ENCODE measurements at places on chromosomes 3 and 15. TPM values are rescaled to one million over a fixed set of nuclear protein-coding genes. Genes with fewer than 3 reads are reported as not detected.

DNA sequence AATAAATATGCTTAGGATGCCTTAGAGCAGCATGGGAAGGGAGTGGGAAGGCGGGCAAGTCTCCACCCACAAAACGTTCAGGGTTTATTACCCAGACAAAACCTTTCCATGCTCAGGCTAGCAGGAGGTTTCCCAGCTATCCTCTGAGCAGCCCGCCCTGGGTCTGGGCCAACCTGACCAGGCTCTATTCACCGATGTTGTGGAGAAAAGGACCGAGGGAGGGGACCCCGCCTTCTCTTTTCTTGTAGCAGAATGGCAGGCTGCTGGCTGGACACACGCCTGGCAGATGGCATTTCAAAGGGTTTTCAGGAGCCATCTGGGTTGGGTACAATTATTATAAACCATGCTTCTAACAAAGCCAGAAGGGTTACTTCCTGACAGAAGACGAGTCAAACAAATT lies 540.9 kb downstream of the MAGI1 start:
- H3K4me3 ChIP-seq = no peak overlapping the region
- H3K27me3 ChIP-seq = no peaks in the 10 kb centered on the region
- no peak for DNase-seq
- no peak overlapping the region for H3K27ac ChIP-seq
- no peaks in the 10 kb centered on the region for H3K4me1 ChIP-seq
- H3K36me3 ChIP-seq = no peaks in the 10 kb centered on the region

DNA sequence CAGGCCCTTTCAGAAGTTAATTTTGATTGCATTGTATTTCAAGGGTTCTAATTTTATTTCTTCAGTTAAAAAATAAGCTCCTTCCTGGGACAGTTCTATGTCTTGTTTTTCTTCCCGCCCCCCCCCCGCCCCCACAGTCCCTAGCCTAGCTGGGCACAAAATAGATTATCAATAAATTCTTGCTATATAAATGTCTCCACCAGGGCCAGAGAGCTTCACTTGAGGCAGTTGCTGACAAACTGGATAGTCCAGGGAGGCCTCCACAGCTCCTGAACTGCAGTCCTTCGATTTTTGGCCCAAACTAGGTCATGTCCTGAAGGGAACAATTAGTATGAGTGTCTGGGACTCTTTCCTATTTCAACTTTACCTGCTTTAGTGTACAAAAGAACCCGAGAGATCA lies 9.9 kb upstream of the CSPG5 start:
- H3K4me3 ChIP-seq = no peak overlapping the region
- no peaks in the 10 kb centered on the region for H3K36me3 ChIP-seq
- no peak for DNase-seq
- H3K27ac ChIP-seq = no peak overlapping the region
- no peaks in the 10 kb centered on the region for H3K4me1 ChIP-seq
- H3K27me3 ChIP-seq = no peaks in the 10 kb centered on the region

DNA sequence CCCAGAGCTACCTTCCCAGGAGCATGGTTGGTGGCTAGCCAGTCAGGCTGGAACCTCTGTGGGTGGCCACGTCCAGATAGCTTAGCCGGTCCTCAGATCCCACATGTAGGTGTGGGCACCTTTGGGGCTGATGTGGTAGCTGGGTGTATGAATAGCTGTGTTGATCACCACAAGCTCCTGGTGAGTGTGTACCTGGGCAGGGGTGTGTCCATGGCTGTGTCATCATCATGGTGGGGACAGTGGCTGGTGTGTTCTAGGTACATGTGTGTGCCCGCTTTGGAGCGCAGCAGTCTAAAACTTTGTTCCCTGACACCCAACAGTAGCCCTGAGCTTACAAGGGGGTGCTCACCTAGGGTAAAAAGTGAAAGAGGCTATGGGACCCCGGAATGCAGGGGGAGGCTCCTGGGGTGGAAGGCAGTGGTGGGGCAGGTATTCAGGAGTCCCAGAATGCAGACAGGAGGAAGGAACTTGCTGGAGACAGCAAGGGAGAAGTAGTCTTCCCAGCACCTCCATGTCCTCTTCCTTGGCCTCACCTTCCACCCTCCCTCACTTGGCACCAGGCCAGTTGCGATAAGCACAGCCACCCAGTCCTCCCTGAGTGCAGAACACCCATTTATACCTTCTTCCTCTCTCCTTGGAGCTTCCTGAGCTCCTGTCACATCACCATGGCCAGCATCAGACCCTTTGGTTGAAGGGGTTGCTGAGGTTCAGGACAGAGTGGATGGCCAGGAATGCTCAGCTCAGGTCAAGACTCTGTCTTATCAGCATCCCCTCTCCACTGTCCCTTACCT lies 1.2 kb downstream of the CISH start:
- H3K27me3 ChIP-seq = no peaks in the 10 kb centered on the region
- peak overlapping the region; percentile 96 for H3K27ac ChIP-seq
- peak overlapping the region; percentile 75 for H3K4me3 ChIP-seq

Gene MYO5C
- total RNA-seq = 56.1 TPM

- H3K36me3 ChIP-seq = no peaks in the 10 kb centered on the region
- H3K4me1 ChIP-seq = no peaks in the 10 kb centered on the region
- H3K4me3 ChIP-seq = no peak overlapping the region
- H3K27ac ChIP-seq = no peak overlapping the region
- no peaks in the 10 kb centered on the region for H3K27me3 ChIP-seq
These were observed 99.6 kb upstream of the UBE2E1 start for GRCh38 chr3:23706111-23706510.

GRCh38 chr3:67030785-67031740 lies 33.0 kb downstream of the KBTBD8 start:
- no peak overlapping the region for H3K4me3 ChIP-seq
- DNase-seq = no peak
- H3K27ac ChIP-seq = no peak overlapping the region
- no peaks in the 10 kb centered on the region for H3K36me3 ChIP-seq
- no peaks in the 10 kb centered on the region for H3K4me1 ChIP-seq

- no peak overlapping the region for H3K27ac ChIP-seq
- H3K27me3 ChIP-seq = no peaks in the 10 kb centered on the region
- no peaks in the 10 kb centered on the region for H3K4me1 ChIP-seq
- DNase-seq = peak; percentile 10
- no peaks in the 10 kb centered on the region for H3K36me3 ChIP-seq
These were observed 103.6 kb upstream of the THSD4 start for GRCh38 chr15:71011503-71012155.

Gene SEMA3F
- 5.1 TPM for total RNA-seq

DNA sequence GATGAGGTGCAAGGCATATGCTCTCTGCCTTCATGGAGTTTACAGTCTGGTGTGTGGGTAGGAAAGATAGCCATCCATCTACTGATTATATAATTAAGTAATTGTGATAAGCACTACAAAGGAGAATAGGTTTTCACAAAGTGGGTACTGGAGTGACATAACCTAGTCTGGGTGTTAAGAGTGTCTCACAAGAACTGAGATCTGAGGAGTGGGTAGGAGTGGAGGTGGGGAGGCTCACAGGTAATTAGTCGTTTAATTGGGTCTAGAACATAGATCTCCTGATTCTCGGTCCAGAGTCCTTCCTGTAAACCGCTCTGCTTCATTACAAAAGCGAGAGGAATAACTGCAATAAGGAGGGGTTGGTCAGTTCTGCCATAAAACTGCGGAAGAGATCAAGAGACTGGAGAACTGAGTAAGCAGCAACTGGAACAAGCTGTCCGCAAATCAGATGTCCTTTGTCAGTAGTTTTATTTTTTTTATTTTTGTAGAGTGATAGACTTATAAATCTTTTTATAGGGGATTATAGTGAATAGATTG lies 2.2 kb downstream of the NEO1 start:
- no peaks in the 10 kb centered on the region for H3K27me3 ChIP-seq
- DNase-seq = peak; percentile 47
- H3K4me3 ChIP-seq = peak overlapping the region; percentile 98

Gene MOBP
- total RNA-seq = 5.2 TPM

- no peaks in the 10 kb centered on the region for H3K36me3 ChIP-seq
- H3K27me3 ChIP-seq = no peaks in the 10 kb centered on the region
- H3K4me1 ChIP-seq = no peaks in the 10 kb centered on the region
- DNase-seq = no peak
- no peak overlapping the region for H3K4me3 ChIP-seq
- H3K27ac ChIP-seq = no peak overlapping the region
These were observed 512 bp downstream of the IQCF5 start for GRCh38 chr3:51874889-51875288.

- H3K36me3 ChIP-seq = no peaks in the 10 kb centered on the region
- DNase-seq = no peak
- H3K27me3 ChIP-seq = no peaks in the 10 kb centered on the region
- no peak overlapping the region for H3K4me3 ChIP-seq
- no peak overlapping the region for H3K27ac ChIP-seq
- H3K4me1 ChIP-seq = no peaks in the 10 kb centered on the region
These were observed 43.1 kb downstream of the BTLA start for GRCh38 chr3:112456147-112456546.

GRCh38 chr15:68894208-68894607 lies 36.1 kb upstream of the SPESP1 start:
- DNase-seq = no peak
- no peaks in the 10 kb centered on the region for H3K36me3 ChIP-seq
- H3K4me1 ChIP-seq = no peaks in the 10 kb centered on the region

GRCh38 chr15:44535523-44536301 lies 1.2 kb upstream of the EIF3J start:
- H3K4me1 ChIP-seq = peaks cover 31% of the 10 kb centered on the region
- H3K27me3 ChIP-seq = no peaks in the 10 kb centered on the region
- H3K27ac ChIP-seq = peak overlapping the region; percentile 100
- DNase-seq = peak; percentile 32
- H3K36me3 ChIP-seq = no peaks in the 10 kb centered on the region
- H3K4me3 ChIP-seq = peak overlapping the region; percentile 78

Gene CPNE9
- not detected for total RNA-seq

DNA sequence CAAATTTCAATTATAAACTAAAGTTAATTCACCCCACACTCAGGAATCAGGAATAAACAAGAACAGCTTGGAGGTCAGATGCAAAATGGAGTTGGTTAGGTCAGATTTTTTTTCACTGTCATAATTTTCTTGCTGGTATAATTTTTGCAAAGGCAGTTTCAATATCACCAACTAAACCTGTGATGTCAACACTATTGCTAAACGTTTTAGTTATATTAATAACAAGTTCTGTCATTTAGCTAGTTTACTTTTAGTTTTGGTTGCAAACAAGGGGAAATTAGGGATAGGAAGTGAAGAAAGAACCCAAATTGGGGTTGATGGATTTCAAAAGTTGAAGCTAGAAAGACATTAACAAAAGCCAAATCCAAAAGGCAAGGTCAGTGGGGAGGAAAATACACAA lies 4.6 kb upstream of the CPB1 start:
- H3K27ac ChIP-seq = no peak overlapping the region
- H3K4me1 ChIP-seq = no peaks in the 10 kb centered on the region
- DNase-seq = no peak
- H3K27me3 ChIP-seq = no peaks in the 10 kb centered on the region
- no peak overlapping the region for H3K4me3 ChIP-seq
- no peaks in the 10 kb centered on the region for H3K36me3 ChIP-seq

DNA sequence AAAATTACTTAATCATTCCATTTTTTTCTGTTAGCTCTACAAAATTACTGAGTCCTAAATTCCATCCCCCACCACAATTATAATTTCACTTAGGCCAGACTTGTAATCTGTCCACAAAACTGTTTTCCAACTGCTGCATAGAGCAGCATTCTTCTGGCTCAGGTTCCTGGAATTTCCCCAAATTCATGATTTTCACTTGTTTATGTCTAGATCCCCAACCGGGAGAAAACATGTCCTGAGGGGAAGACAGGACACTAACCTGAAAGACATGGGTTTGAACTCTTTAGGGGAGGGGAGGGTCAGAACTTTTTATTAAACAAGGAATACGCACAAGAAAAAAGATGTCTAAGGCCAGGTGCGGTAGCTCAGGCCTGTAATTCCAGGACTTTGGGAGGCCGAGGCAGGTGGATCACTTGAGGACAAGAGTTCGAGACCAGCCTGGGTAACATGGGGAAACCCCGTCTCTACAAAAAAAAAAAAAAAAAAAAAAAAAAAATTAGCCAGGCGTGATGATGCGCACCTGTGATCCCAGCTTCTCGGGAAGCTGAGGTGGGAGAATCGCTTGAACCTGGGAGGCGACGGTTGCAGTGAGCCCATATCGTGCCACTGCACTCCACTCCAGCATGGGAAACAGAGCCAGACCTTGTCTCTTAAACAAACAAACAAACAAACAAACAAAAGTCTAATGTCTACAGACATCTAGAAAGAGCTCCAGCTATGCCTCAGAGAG lies 1.5 kb downstream of the ETFA start:
- H3K27me3 ChIP-seq = no peaks in the 10 kb centered on the region
- peak overlapping the region; percentile 87 for H3K27ac ChIP-seq
- peak overlapping the region; percentile 85 for H3K4me3 ChIP-seq
- DNase-seq = no peak
- H3K36me3 ChIP-seq = no peaks in the 10 kb centered on the region

DNA sequence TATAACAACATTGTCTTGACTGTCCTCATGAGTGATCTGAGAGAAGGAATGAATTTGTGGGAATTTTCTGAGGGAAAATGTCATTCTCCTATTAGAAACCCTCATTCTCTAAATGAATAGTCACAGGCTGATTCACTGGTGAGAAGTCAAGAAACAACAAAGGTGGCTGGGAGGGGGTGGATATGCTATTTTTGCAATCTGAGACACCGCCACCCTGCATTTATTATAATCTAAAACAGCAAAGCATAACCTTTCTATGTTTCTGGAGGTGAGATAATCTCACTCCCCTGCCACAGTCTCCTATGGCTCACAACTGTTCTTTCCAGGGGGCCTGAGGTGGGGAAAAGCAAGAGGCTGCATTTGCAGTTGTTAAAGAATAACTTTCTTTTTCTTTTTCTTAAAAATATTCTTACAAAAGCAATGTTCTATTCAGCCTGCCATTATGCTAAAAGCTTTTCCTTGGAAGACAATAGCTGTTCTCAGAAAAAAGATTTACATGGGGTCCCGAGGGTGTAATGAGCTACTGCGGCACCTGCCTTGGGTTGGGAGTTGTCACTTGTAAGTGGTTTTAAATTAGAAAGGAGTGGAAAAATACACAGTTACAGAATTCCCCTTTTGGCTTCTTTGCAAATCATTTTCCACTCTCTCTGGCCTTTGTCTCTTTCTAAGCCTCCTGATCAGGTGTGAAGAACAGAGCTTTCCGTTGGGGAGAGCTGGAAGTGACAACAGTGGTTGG lies 220.9 kb downstream of the AGBL1 start:
- H3K4me1 ChIP-seq = no peaks in the 10 kb centered on the region
- no peak overlapping the region for H3K4me3 ChIP-seq
- no peaks in the 10 kb centered on the region for H3K27me3 ChIP-seq
- DNase-seq = no peak

DNA sequence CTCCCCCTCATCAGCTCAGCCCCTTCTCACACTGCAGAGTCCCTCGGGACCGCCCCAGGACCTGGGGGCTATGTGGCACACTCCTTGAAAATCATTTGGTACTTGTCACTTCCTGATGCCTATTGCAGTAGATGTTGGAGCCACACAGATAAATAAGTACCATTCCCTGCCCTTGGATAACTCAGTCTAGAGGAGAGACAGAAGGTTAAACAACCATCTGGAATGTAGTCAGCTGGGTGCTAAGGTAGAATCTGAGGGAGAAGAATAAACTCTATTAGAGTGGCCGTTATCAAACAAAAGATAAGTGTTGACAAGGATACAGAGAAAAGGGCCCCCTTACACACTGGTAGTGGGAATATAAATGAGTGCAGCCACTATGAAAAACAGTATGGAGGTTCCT lies 112.3 kb upstream of the NR2E3 start:
- H3K4me3 ChIP-seq = no peak overlapping the region
- no peaks in the 10 kb centered on the region for H3K4me1 ChIP-seq
- DNase-seq = no peak
- no peaks in the 10 kb centered on the region for H3K27me3 ChIP-seq
- H3K36me3 ChIP-seq = no peaks in the 10 kb centered on the region
- no peak overlapping the region for H3K27ac ChIP-seq

GRCh38 chr3:186220365-186220764 lies 111.5 kb upstream of the ETV5 start:
- H3K4me1 ChIP-seq = no peaks in the 10 kb centered on the region
- no peaks in the 10 kb centered on the region for H3K27me3 ChIP-seq
- H3K36me3 ChIP-seq = no peaks in the 10 kb centered on the region
- H3K4me3 ChIP-seq = no peak overlapping the region
- H3K27ac ChIP-seq = no peak overlapping the region
- DNase-seq = no peak
